T-cell (primary cell): ENCODE measurements at places on chromosomes 12 and 14.
A peak's percentile ranks its signal among the peaks of the same experiment; 100 is the strongest.

GRCh38 chr12:121812320-121812871 is 8.6 kb downstream of the SETD1B start:
- DNase-seq = no peak

DNA sequence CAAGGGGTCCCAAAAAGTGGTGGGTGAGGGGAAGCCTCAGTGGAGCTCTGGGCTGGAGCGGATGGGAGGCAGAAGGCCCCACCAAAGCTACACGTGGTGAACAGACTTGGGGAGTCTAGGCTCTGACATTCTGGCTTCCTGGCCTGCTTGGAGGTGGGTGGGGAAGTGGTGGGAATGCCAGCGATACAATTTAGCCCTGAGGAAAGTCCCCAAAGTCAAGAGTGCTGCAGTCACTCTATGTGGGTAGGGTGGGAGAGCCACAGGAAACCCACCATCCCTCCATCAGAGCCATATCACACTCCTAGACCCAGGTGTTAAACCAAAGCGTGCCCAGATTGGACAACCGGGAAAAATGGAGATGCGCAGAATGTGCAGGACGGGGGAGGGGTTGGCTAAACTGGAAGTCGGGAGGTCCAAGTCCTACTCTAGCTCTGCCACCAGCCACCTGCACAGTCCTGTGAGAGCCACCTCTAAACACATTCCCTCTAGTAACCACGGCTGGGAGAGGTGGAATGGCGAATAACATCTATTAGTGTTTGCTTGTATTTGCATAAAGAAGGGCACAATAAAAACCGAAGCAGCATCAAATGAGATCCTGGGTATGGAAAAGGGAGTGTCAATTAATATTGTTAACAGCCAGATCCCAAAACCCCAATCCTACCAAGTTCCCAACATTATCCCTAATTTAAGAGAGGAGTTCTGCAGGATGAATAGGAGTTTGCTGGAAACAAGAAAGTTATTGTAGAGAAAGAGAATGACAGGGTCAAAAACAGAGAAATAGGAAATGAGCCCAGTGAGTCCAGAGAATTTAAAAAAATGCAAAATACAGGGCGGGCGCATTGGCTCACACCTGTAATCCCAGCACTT is 14.0 kb upstream of the CD9 start:
- DNase-seq = no peak

DNA sequence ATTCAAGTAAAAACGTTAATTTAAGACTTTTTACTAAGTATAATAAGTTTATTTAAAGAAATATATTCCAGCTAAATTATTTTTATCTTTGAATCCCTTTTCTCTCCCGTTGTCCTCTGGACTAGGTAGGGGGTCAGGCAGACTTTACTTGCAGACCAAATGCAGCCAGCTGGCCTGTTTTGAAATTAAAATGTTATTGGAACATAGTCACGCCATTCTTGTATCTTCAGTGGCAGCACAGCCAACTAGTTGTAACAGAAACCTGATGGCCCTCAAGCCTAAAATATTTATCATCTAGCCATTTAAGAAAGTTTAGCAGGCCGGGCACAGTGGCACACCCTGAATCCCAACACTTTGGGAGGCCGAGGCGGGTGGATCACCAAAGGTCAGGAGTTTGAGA is 52.7 kb downstream of the BCAT1 start:
- no peak for DNase-seq

- DNase-seq = no peak
Measured at GRCh38 chr12:58435647-58436046, 484.7 kb downstream of the LRIG3 start.

- DNase-seq = no peak
Measured at GRCh38 chr12:43347026-43347425, 205.0 kb downstream of the ADAMTS20 start.

- DNase-seq = no peak
Measured at GRCh38 chr14:24475261-24475660, 32.7 kb upstream of the SDR39U1 start.

- no peak for DNase-seq
Measured at GRCh38 chr14:26427097-26427496, 170.7 kb downstream of the NOVA1 start.

DNA sequence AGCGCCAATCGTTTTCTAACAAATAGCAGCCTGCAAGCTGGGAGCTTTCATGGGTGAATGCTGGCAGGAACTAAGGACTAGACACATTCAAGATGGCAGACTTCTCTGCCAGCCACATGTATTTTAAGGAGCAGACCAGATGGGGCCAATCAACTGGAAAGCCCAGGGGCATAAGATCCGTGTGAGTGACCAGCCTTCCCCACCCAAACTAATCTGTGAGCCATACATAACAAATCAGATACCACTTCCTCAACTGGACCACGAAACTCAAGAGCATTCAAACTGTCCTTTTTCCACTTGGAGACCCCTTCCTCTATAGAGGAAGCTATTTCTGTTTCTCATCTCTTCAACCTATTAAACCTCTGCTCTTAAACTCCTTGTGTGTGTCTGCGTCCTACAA is 9.7 kb downstream of the TCL1B start:
- DNase-seq = no peak

- no peak for DNase-seq
Measured at GRCh38 chr12:125434936-125435443, 369.8 kb downstream of the AACS start.

DNA sequence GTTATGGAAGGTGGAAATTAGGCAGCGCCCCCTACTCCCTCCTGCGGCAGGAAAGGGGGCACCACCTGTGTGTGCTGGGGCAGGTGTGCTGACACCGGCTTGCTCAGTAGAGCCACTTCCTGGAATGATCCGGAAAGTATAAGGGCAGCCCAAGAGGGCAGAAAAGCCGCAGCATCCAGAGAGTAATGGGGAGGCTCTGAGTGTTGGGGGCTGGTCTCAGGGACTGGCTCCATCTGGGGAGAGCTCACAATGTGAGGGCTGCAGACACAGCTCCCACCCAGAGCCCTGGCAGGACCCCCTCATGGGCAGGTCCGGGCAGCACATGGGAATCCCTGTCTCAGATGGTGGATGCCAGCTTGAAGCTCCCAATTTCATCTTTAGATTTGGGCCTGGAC is 187.6 kb upstream of the C14orf180 start:
- no peak for DNase-seq

GRCh38 chr12:60137513-60137912 is 541.7 kb downstream of the SLC16A7 start:
- no peak for DNase-seq

- no peak for DNase-seq
Measured at GRCh38 chr12:24083838-24084237, 134.4 kb upstream of the SOX5 start.

- DNase-seq = peak; percentile 45
Measured at GRCh38 chr14:71855399-71856036, 76.7 kb upstream of the RGS6 start.

- no peak for DNase-seq
Measured at GRCh38 chr12:82898441-82898840, 211.7 kb downstream of the TMTC2 start.

DNA sequence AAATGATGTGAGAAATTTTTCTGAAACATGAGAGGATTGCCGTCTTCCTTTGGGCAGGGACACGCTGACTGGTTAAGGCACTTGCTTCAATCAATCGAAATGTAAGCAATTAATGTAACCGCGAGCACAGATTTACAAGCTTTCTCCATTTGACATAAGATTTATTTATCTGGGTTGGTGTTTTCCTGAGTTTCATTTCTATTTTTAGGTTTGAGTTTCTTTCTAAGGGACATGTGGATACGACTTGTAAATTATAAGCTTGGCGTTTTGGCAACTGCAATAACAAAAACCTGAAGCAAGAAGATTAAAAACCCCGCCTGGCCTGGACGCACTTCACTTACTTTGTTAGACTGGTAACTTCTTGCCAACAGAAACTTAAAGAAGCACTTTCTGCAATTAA is 20.3 kb upstream of the SINHCAF start:
- DNase-seq = no peak

GRCh38 chr12:119877639-119877948 is 474 bp upstream of the CIT start:
- DNase-seq = no peak

- no peak for DNase-seq
Measured at GRCh38 chr12:73678335-73678734, 859.3 kb upstream of the ATXN7L3B start.

DNA sequence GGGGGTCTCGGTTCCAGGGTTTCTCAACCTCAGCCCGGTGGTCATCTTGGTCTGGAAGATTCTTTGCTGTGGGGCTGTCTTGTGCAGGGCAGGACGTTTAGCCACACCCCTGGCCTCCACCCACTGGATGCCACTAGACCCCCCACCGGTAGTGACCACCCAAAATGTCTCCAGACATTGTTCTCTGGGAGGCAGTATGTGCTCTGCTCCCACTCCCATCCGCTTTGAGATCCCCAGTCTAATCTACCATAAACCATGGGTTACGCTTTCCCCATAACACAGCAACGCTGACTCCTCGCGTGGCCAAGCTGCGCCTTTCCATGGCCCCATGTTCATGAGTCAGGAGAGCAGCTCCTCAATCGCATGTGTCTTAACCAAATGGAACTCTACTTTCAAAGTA is 155.8 kb downstream of the RIMBP2 start:
- no peak for DNase-seq

- DNase-seq = no peak
Measured at GRCh38 chr12:101267111-101267510, 12.8 kb upstream of the UTP20 start.

DNA sequence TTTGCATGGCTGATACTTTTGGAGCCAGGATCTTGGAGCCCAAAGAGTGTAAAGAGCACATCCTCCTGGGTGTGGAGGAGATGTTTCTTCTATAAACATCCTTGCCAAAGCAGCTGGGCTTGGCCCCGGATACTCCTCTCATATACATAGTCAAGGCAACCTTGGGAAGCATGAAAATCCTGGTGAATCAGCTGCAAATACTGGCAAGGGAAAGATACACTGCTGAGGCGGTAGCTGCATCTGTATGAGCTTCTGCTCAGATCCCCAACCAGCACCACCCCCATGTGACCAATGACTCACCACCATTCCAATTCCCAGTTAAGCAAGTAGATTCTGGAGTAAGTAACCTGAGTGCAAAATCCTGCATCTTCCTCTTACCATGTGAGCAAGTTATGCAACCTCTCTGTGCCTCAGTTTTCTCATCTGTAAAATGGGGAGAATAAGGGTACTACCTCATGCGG is 567.4 kb downstream of the MED13L start:
- no peak for DNase-seq

DNA sequence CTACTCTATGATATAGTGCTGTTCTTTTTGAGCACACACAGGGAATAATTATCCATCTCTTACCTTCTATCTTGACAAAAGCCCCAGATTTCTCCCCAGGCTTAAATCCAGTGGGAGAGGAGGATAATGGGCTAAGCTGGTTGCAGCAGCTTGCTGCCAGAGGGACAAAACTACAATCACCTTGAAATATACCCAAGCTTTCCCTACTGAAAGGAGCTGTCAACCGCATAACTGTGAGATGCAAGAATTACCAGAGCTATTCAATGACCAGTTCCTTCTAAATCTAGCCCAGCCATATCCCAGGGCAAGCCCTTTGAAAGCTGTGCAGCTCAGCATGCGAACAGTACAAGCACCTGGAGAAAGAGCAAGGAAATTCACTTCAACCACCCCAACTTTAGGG is 943 bp upstream of the MGAT4C start:
- no peak for DNase-seq

- DNase-seq = no peak
Measured at GRCh38 chr12:11978726-11979384, 91.9 kb upstream of the BCL2L14 start.

GRCh38 chr14:24135834-24136683 is at the start of gene PSME1:
Gene PSME1 (plus strand): TSS chr14:24136194. CDS start chr14:24136263, 69 bp downstream.
- peak; percentile 92 for DNase-seq

- no peak for DNase-seq
Measured at GRCh38 chr12:91632042-91632786, 449.6 kb upstream of the DCN start.

GRCh38 chr12:132363661-132364347 is 34.4 kb upstream of the GALNT9 start:
- DNase-seq = no peak

GRCh38 chr14:61673305-61673704 is 22.0 kb upstream of the HIF1A start:
- no peak for DNase-seq
